ENCODE measurements at places on chromosomes 6 and 20.

DNA sequence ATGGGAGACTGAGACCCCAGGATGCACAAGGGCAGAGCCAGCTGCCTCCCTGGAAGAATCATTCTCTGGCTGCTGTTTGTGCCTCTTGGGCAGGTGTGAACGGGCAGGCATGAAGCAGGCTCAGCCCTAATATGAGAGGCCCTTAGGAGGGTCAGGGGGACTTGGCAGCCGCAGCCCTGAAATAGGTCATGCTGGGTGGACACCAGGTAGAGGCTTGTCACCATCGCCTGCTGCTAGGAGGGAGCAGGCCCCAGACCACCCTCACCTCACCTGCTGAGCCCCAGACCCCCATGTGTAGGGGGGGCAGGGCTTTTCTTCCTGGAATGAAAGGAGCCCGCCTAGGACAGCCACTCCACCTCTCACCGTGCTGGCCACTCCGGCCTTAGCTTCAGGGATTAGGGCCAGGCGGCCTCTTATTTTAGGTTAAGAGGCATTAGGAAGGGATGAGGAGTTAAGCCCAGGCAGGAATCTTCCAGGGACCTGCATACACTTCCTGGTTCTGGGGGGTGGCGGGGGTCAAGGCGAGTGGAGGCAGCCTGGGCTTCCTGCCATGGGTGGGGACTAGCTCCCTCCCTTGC lies 92.4 kb downstream of the ASXL1 start:
- no peak for DNase-seq

DNA sequence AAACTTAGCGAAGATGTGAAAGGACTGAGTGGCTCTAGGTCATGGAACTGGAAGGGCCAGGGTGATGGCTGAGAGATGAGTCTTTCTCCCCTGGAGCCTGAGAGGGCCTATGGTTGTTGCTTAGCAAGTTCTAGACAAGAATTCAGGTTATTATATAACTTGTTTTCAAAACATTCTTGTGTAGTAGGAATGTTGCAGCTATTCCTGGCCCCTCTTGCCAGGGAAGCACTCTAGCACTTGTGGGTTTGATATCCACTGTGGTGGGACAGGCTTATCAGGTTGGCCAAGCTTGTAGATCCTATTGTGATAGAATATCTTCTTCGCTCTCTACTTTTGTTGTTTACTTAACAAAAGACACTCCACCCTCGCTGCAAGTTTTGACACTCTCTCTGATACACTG lies 211.8 kb upstream of the CITED2 start:
- no peak for DNase-seq

DNA sequence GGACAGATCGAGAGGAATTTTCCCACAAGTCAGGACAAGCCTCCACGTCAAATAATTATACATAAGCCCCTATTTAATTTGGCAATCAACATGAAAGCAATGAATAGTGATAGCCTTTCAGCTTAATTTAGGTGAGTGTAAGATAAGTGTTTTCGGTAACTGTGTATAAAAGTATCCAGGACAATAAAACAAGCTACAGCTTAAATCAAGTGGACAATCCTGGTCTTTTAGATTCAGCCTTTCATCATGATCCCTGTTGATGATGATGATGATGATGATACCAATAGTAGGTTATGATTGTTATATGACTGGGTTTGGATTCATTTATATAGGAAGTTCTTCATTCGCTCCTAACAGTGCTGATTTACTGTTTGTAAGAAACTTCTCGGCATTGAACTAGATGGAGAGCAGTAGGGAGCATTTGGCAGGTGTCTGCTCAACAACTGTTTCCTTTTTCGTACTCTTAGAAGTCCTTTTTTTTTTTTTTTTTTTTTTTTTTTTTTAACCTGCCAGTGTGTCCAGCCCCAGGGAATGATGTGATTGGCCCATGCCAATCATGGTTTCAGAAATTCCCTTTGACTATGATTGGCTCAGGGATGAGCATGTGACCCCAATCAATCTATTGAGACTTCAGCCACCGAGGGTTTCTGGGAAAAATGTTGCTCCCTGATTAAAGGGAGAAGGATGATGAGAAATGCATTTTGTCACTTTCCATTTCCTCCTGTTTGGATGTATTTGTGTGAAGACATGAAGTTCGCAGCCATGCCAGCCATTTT lies 11.3 kb upstream of the RNF182 start:
- no peak for DNase-seq

DNA sequence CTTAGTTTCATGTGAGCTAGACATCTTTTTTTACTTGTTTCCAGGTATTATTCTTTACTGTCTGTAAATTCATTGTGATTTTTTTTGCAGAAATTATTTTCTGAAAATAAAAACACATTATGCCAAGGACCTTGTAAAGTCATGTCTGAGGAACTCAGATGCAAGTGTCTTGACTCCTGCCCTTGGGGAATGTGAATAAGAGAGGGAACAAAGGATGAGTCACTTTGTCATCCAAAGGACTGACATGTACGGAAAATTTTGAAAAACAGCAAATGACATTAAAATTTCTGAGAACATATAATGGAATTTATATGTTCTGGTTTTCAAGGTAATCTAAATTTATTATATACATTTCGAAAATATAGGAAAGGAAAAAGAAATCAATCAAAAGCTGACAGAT lies 660.4 kb downstream of the CD109 start:
- no peak for DNase-seq

- no peak for DNase-seq
These were observed 216.8 kb upstream of the SGK1 start for GRCh38 chr6:134534708-134535149.

GRCh38 chr6:87826424-87826823 lies 124.4 kb upstream of the AKIRIN2 start:
- DNase-seq, result no peak

- no peak for DNase-seq
These were observed 111.6 kb upstream of the EDN1 start for GRCh38 chr6:12178521-12178920.

- no peak for DNase-seq
These were observed 962.9 kb upstream of the SLC35B3 start for GRCh38 chr6:9398071-9398766.

- DNase-seq, result no peak
These were observed 127.5 kb upstream of the SMLR1 start for GRCh38 chr6:130699742-130700141.

GRCh38 chr6:80250391-80250997 lies 144.0 kb downstream of the BCKDHB start:
- no peak for DNase-seq

DNA sequence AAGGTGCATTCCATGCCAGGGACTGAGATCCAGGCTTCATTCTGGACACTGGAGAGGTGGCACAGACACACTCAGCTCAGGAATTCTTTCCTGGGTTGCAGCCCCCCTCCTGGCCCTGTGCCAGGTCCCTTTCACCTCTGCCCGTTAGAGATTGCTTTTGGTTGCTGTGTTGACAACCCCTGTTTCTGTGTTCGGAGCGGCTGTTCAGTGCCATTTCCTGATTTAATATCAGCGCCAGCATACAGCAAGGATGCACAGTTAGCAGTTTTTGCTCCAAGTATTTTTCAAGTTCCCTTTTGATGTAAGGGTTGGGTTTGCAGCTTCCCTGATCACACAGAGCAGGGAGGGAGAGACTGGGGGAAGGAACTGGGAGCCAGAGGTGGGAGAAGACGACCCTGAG lies 8.5 kb upstream of the MAFB start:
- DNase-seq, result no peak

DNA sequence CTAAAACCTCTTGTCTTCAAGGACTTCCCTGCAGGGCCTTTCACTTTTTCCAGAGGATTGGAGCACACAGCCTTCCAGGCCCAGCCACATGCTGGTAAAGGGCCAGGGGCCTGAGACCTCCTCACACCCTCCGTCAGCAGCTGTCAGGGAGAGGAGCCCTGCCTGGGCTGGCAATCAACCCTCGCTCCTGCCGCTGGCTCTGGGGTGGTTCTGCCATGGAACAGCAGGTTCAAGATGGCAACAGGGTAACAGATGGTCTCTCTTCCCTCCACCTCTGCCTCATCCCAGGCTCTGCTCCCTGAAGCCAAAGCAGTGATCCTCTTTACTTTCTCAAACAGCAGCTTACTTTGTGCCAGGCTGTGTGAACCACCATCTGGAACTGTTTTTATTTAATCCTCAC lies 23.8 kb downstream of the PCNA start:
- DNase-seq, result no peak

- DNase-seq, result no peak
These were observed 142.9 kb downstream of the TPBG start for GRCh38 chr6:82506526-82506925.

DNA sequence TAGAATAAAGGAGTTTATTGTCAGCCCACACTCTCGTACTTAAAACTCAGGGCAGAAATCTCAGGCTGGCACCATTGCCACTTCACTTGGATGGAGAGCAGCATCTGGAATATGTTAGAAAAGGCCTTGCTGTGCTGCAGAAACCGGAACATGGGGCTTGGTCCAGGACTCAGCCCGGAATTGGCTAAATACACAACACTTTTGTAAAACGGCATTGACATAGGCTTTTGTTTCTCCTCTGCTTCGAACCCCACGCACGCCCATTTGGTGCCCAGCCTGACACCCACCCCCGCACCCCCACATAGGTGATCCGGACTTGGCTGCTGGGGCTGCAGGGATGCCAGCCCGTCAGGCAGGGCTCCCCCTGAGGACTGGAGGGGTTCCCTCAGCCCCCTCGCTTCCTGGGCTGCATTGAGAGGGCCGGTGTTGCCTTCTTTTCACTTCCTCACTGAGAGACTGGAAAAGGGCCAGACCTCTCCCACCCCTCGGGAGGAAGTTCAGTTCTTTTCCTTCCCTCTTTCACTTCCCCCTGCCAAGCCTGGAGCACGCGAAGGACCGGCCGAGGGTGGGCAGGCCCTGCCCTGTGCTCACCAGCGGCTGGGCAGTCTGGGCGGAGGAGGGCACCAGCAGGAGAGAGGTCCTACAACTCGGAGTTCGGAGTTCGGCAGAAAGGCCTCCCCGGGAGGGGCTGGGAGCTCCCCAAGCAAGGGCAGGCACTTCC lies 17.9 kb upstream of the CST3 start:
- no peak for DNase-seq

DNA sequence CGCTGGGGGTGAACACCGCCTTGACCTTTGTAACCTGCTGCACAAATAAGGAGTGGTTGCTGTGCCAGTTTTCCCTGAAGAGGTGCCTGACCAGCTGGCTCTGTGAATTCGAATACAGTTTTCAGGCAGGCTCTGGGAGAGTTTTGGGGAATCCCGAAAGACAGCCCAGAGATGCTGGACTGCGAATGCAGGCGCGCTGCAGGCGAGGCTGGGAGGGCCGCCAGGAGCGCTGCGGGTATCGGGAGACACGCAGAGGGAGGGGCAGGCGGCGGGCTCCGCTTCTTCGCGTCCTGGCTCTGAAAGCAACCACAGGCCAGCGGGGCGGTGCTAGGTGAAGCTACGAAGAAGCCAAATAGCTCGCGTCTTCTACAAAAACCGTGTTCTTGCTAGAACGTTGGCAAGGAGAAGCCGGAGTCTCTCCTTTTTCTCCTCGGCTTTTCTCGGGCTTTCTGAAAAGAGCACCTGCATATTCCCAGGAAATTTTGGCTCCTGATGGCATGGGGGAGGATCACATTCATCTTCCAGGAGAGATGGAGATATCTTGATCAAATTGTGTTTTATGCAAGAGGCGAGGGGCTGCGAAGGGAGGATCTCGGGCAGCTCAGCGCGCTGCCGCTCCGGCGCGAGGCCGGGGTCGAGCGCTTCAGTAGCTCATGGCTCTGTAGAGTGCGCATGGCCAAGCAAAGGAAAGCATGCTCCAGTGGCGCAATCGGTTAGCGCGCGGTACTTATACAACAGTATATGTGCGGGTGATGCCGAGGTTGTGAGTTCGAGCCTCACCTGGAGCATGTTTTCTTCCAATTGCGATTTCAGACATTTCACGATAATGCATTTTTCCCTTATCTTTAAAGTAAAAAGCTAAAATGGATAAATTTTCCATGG lies 158.1 kb upstream of the ZNF184 start:
- no peak for DNase-seq

- DNase-seq, result no peak
These were observed 301.8 kb downstream of the KIF16B start for GRCh38 chr20:16271450-16271849.

- DNase-seq, result no peak
These were observed 18.8 kb upstream of the CSNK2A1 start for GRCh38 chr20:562232-562897.

GRCh38 chr6:132814716-132815570 lies 574 bp downstream of the RPS12 start:
- no peak for DNase-seq

GRCh38 chr6:138864343-138864890 lies 68.5 kb downstream of the ECT2L start:
- DNase-seq, result no peak

GRCh38 chr20:53220482-53221307 lies 248.5 kb downstream of the TSHZ2 start:
- no peak for DNase-seq

GRCh38 chr20:57173986-57174385 lies 92.5 kb downstream of the BMP7 start:
- DNase-seq, result no peak

GRCh38 chr6:136669299-136669699 lies 119.1 kb upstream of the MAP7 start:
- no peak for DNase-seq

DNA sequence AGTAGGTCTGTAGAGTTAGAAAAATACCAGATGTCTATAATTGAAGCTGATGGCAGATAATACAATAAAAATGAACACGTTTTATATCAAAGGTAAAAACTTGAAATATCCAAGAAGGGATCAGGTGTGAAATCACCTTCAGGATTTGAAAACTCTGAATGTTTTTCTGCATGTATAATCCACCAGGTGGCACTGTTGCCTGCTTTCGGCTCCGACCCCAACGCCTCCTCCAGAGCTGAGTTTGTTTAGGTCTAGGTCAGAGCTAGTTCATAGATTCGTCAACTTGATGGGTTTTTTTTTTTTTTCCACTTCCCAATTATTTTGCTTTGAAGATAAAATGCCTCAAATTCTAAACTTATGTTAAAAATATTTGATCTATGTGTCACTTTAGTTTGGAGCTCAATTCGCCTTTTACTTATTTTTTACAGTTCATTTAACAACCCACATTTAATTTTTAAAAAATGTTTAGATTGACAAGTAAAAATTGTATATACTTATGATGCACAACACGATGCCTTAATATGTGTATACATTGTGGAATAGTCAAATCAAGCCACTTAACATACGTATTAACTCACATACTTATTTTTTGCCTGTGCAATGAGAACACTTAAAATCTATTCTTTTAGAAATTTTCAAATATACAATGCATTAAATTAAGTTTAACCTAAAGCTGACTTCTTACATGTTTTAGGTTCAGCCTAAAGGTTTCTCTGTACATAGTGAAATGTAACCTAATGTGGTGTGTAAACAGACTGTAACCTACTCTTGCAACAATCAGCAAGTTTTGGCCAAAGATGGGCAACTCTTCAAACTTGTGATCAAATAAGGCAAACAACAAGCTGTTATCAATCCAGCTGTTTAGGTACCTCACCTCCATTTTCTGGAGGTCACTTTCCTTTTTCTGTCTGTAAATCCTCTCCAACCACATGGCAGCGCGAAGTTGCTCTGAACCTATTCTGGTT lies 39.4 kb upstream of the ENPP4 start:
- DNase-seq, result no peak

DNA sequence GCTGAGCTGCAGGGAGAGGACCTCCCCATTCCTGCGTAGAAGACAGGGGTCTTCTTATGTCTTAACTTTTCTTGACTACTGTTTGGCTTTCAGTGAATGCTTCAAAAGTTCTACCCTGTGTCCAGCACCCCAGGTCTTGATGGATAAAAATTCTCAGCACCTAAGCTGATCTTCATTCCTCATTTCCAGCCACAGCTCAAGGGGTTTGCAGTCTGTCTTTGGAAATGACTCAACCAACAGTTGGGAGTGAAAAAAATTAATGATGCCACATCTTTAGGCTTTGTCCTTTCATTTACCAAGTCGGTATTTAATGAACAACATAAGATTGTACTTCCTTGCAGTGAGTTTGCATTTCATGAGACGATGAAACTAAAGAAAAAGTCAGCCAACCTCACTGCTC lies 40.3 kb downstream of the PRDM1 start:
- DNase-seq, result no peak
